ENCODE measurements at places on chromosomes 1 and 21.

- no peak for DNase-seq
Measured at GRCh38 chr1:224199679-224200078, 16.6 kb downstream of the DEGS1 start.

GRCh38 chr1:178337091-178337706, 159.6 kb downstream of the CLEC20A start:
- no peak for DNase-seq

DNA sequence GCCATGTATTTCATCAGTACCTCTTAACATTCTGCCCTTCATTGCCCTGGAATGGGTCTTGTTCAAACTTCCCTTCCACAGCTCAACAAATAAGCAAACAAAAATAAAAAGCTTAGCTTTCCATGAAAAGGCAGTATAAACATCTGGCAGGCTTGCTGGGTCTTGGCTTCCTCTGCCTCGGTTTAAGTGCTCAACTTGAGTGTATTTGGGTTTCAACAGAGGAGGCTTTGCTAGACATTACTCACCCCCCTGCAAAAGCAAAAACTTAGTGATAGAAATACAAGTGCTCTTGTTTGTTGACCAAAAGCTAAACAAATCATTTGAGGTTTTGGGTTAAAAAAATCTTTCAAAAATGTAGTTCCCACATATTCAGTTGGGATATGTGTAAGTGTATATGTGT, 518.5 kb downstream of the PLPP3 start:
- no peak for DNase-seq

- DNase-seq, result no peak
Measured at GRCh38 chr1:44613941-44614340, 60.3 kb downstream of the TMEM53 start.

DNA sequence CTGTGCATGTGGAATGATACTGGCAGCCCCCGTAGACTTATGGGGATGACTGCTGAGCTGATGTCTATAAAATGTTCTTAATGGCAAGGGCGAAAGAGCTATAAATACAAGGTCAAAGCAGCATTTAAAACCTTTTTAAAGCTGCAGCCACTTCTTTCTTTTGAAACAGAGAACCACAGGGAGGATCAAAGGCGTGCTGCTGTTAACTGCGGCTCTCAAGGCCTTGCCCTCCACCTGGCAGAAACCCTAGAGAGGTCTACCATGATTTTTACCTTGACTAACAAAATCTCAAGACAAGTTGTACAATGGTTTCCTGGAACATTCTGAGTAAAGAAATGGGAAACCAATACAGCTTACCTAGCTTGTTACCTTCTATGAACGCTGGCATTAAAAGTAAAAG, 89.7 kb downstream of the SLC45A1 start:
- DNase-seq, result no peak

DNA sequence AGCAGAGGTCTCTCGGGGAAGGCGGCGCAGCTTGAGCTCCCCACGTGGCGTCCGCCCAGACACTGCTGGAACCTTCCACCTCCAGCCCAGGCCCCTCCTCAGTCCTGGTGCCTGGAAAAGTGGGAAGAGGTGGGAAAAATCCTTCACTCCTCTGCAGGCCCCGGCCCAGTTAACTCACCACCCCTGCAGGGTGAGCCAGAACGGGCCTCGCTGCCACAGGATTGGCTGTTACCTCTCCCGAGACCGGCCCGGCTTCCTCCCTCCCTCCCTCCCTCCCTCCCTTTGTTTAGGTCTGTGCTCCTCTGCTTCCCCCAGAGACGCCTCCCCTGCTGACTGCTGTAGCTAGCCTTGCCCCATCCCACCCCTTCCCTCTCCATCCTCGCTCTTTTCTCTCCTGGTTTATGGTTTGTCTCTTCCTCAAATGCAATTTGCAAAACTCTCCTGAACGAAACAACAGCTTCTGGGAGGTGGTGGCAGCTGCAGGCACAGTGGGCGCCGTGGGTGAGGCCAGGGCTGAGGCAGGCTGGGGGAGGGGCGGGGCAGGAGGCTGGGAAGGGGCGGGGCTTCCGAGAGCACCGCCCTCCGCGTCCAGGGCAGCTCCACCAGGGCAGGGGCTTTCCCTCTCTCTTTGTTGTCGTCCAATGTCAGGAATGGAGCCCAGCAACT, 6.5 kb downstream of the CAPN9 start:
- DNase-seq, result no peak

GRCh38 chr1:213670692-213671023, 317.1 kb upstream of the PROX1 start:
- DNase-seq, result no peak

DNA sequence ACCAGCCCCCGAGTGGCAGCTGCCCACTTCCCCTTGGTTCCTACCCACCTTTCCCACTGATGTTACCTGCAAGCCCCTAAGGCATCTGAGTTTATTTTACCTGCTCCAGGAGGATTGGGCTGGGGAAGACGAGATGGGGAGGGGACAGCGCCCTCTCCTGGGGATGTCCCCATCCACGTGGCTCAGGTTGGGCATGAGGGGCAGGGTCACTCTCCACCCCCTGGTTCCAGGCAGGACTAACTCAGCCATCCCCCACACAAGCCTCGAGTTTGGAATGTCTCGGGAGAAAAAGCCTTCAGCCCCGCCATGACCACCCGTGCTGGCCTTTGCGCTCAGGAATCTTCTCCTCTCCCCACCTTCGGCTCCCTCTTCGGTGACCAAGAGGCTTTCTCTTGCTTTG, 90.0 kb downstream of the ARHGEF10L start:
- DNase-seq, result no peak

GRCh38 chr1:205670611-205671430, 9.5 kb downstream of the SLC45A3 start:
- DNase-seq, result no peak

GRCh38 chr21:21712748-21713520, 714.7 kb downstream of the NCAM2 start:
- DNase-seq, result no peak

DNA sequence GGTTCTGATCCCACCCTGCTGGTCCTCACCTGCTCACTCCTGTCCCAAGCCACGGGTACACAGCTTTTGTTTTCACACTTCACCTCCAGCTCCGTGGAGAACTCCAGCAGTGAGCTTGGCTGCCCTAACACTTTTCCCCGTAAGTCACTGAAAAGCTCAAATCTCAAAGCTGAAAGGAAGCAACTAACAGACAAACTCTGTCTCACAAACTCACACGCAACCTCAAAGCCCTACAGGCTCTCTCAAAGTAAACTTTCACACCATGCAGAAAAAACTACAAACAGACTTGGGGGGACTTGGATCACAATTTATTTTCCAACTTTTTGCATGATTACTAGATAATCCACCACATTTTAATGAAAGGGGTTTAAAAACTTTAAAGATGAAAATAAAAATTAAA, 88.3 kb downstream of the AK5 start:
- no peak for DNase-seq

DNA sequence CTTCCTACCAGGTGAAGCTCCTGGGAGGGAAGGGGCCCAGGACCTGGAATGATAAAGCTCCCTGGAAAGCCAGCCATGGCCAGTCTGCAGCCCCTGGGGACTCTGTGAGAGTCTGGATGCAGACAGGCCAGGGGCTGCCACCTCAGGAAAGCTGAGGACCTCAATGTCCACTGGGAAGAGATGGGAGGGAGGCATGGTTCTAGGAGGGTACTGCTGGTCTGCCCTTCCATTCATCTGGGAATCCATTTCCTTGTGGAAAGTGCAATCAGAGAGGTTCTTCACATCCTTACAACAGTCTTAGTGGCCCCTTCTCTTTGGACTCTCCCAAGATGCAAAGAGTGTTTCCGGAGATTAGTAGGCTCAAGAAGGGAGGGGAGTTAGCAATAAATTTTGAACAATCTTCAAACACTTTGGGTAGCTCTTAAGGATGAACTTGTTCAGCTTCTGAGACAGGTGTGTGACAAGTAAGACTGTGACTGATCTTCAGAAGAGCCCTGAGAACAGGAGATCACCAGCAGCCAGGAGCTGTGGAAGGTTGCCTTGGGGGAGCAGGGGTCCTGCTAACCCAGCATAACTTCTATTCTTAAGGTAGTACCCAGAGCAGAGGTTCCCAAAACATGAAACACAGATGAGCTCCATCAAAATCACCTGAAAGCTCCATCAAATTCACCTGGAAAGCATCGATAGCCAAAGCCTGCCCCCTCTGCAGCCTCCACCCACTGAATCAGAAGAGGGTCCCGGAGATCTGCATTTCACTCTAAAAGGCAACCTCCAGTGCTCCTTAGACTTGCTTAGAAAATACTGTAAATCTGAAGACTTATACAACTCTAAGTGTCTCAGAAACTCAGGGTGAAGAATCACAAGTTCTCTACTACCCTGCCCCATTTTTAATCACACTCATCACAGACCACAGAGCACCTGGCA, 616 bp upstream of the LAX1 start:
- DNase-seq, result no peak

- no peak for DNase-seq
Measured at GRCh38 chr1:218572050-218572449, 226.9 kb downstream of the TGFB2 start.

DNA sequence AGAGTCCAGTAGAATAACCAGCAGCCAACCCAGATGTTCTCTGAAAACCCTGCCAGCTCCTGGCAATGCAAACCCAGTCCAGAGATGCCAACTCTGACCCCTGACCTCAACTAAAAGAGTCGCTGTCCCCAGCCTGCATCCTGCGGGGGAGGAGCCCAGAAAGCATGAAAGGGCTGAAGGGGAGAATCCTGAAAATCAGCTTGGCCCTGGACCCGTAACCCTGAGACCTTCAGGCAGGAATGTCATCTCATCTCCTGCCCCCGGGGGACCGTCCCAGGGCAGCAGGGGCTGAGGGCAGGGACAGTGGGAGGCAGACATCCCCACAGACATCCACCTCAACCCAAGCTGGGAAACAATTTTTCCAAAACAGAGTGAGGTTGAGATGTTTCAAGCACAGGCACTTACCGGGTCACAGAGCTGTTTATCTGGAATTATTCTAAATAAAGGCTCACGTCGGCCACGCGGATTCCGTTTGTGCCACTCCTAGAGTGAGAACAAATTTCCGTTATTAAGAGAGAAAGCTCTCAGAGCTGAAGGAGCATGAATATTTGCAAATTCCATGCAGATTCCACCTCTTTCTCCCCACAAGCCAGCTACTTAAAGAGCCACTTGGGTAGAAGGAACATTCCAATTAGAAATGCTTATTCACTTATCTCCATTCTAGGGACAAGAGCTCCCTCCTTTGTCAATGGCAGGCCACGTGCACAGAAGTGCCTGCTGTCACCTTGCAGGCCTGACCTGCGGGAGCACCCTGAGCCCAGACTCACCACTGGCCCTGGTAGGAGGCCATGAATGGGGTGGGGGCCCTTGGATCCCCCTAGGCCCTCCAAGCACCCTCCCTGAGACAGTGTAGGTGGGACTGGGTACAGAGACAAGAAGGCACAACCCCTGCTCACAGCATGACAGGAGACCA, 240.1 kb downstream of the NPHP4 start:
- no peak for DNase-seq

DNA sequence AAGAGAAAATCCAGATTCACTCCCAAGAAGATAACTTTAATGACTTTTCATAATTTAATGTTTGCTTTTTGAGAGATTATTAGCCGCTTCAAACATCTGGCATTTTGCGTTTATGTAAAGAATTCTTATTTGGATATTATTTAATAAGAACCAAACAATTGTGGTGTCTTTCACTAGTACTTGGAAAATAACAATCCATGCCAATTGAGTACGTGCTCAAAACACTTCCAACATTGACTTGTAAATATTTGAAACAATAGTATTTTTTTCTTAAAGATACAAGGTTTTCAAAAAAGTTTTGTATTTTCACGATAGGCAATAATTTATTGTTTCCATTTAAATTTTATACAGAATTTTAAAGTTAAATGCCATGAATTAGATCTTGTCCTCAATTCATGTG, 498.7 kb downstream of the AMY1C start:
- DNase-seq, result no peak

- no peak for DNase-seq
Measured at GRCh38 chr1:46168477-46168876, 6.4 kb upstream of the TSPAN1 start.

GRCh38 chr1:62841587-62842169, 57.7 kb downstream of the ATG4C start:
- no peak for DNase-seq

DNA sequence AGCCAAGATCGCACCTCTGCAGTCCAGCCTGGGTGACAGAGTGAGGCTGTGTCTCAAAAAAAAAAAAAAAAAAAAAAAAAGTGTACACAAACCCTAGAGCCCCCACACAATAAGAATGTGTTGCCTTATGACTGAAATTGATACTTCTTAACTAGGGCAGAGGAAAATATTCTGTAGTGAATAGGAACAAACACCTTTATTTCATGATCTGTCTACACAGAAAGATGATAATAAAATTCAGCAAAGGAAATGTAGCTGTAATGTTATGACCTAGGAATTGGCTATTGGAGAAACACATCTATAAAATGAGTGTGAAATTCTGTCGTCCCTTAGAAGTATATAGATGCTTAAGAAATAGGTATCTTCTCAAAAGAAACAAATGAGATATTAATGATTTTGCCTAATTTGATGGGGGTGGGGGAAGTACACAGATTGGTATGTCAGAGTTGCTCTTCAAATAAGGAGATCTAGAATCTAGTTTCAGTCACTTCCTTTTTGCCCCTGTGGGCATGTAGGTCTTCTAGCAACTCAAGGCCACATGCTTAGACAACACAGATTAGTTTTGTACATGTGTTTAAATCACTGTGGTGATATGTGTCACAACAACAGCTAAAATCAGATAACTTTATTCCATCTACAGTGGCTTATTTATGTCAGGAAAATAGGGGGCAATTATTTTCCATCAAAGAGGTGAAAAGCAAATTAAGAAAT, 10.7 kb upstream of the GPR25 start:
- no peak for DNase-seq

DNA sequence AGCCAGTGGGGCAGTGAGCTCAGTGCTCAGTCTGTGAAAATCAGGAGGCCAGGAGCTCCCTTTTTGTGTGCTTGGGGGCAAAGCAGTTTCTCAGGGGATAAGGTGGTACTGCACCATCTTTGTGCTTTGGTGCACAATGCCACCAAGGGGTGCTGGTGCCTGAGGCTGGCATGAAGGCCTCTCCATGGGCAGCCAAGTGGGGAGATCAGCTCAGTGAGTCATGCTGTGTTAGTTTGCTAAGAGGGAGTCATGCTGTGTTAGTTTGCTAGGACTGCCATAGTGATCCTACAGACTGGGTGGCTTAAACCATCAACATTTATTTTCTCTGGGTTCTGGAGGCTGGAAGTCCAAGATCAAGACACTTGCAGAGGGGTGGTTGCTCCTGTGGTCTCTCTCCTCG, 428.1 kb downstream of the PRDM2 start:
- no peak for DNase-seq
